ENCODE measurements at places on chromosomes 6 and 20.

GRCh38 chr6:127186889-127187288 is 68.4 kb downstream of the RSPO3 start:
- no peak for DNase-seq

GRCh38 chr6:97269821-97270220 is 13.2 kb downstream of the MMS22L start:
- DNase-seq, result no peak

DNA sequence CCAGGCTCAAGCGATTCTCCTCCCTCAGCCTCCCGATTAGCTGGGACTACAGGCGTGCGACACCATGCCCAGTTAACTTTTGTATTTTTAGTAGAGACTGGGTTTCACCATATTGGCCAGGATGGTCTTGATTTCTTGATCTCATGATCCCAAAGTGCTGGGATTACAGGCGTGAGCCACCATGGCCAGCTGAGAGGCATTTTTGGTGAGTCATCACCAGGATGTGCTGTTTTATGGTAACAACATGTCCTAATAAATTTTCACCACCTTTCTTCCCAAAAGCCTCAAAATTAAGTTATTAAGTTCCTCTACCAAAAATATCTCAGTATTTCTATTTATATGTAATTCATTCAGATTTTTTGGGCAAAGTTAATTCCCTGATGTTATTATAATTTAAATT is 53.5 kb downstream of the COL21A1 start:
- no peak for DNase-seq

DNA sequence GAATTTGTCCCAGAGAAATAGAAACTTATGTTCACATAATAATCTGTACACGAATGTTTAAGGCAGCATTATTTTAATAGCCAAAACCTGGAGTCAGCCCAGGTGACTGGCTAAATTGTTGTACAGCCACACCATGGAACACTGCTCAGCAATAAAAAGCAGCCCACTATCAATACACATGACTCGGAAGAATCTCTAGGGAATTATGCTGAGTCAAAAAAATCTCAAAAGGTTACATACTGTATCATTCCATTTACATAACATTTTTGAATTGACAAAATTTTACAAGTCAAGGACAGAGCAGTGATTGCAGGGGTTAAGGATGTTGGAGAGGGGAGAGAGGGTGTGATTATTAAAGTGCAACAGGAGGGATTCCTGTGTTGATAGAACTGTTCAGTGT is 163.4 kb downstream of the UBE3D start:
- no peak for DNase-seq

GRCh38 chr6:25046942-25047341 is 111.2 kb upstream of the RIPOR2 start:
- no peak for DNase-seq
